ENCODE measurements at places on chromosomes 16 and 17.

DNA sequence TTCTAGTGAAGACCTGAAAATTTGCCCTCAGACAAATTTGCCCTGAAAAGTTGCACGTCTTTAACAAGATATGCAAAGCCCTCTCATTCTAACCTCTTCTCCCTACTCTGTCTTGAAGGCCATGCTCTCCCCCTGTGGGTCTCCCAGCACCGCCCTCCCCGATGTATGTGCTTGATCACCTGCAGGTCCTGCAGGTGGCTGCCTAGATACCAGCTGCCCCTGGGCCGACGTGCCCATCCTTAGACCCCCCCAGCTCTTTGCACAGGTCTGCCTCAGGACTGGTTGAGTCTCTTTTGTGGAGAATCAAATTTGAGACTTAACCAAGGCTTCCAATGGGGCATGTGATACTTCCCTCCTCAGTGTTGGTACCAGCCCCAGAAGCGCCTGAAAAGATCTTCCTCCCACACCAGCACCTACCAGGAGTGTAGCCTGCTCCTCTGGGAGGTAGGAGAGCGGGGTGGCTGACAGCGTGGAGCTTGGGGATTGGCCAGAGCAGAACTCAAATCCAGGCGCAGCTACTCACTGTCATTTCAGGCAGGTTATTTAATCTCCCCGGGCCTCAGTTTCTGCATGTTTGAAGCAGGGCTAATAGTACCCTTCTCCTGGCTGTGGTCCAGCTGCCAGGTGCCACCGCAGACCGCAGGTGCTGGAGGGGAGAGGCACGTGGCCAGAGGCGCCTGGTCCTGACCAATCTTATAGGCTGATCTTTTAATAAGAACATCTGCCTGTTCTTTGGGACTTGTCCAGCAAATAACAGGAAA lies 4.5 kb upstream of the MRPL38 start:
- DNase-seq, result no peak

GRCh38 chr17:77959126-77959925 lies 823 bp downstream of the TNRC6C start:
- peak; percentile 19 for DNase-seq

DNA sequence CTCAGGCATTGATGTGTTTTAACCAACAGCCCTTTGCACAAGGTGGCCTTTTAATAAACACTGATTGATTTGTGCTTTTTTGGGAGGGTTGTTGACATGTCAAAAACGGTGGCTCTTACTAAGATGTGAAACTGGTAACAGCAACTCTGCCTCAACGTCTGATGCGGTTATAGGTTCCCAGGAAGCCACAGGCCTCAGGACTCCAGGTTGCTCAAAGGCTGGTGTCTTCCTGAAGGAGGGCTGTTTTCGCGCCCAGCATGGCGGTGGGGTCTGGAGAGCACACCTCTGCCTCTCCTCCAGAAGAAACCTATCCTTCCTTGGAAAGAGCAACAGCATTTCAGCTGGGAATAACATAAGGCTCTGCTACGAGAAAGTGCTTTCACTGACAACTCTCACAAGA lies 187.5 kb downstream of the IRF8 start:
- DNase-seq, result no peak

GRCh38 chr17:83128306-83129240 lies 49.2 kb downstream of the METRNL start:
- no peak for DNase-seq

DNA sequence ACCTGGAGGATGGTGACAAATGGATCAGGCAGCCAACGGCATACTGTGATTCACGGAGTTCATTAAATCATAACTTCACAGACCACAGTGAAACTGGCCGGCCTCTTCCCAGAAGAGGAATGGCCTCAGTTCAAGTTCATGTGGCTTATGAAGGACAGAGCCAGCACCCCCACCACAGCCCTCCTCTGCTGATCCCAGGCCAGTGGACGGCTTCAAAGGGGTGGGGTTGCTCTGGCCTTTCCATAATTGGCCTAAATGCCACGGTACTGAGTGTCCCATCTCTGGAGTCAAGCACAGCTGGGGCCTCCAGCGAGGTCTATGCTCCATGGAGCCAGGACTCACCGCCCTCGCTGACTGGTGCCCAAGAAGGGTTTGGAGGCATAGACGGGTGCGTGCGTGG lies 21.4 kb downstream of the GALNS start:
- DNase-seq, result no peak

GRCh38 chr16:90032674-90033331 lies 13.5 kb upstream of the DBNDD1 start:
- peak; percentile 65 for DNase-seq

- DNase-seq, result no peak
These were observed 41.1 kb upstream of the CACNG5 start for GRCh38 chr17:66793814-66794213.

GRCh38 chr17:56157845-56158244 lies 4.6 kb downstream of the ANKFN1 start:
- no peak for DNase-seq

- DNase-seq, result peak; percentile 78
These were observed 8.4 kb upstream of the MTSS2 start for GRCh38 chr16:70694088-70694867.

Measured in IMR-90 (cell line).